ENCODE measurements at places on chromosomes 4 and X.

- no peak for DNase-seq
These were observed 112.0 kb upstream of the LNX1 start for GRCh38 chr4:53703267-53703655.

DNA sequence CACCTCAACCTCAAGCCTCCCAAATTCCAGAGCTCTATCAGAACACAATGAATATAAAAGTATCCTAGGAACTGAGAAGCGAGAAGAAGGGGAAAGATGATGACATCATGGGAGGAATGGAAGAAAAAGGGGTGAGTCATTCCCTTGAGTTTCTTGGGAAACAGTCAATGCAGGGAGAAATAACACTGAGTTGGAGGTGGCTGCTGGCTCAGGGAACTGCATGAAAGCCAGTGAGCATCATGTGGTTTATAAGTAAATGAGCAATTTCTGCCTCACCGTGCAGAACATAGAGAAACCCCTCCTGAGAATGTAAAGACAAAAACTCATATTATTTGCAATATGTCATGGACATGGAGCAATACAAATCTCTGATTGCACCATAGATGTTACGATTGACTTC is 73.3 kb downstream of the SHOX start:
- no peak for DNase-seq

DNA sequence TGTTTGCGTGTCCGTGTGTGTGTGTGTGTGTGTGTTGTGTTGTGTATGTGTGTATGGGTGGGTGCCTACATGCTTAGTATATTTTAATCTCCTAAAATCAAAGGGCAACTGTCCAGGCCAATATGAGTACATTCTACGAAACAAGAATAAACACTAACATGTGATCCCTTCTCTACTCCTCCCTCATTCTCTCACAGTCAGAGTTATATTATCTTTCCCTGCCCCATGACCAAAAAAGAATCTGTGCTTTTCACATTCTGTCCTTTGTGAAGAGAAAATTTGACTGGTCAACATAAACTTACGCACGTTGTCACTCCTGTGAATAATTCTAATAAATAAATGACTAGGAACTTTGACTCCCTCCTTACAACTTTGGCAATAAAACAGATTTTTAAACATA is 532.9 kb downstream of the DMD start:
- DNase-seq = no peak

GRCh38 chr4:39365830-39366771 is at the start of gene RFC1:
RFC1 (minus strand) TSS chr4:39366362; CDS start chr4:39366241, 121 bp downstream.
- DNase-seq = peak; percentile 43

- DNase-seq = no peak
These were observed 67.8 kb downstream of the FAM133A start for GRCh38 chrX:93741811-93742210.

- peak; percentile 12 for DNase-seq
These were observed 234.7 kb downstream of the OR13H1 start for GRCh38 chrX:131778269-131779218.

All from COLO829 (cell line).